Adipose tissue (tissue), 3 donors: ENCODE measurements at places on chromosomes 7 and 10. TPM values are rescaled to one million over a fixed set of nuclear protein-coding genes. Genes with fewer than 3 reads are reported as not detected.

Gene GSTO2
- 0.56 TPM for polyA plus RNA-seq

Gene LDB3
- polyA plus RNA-seq: 1.9 TPM

Gene TCAF2
- polyA plus RNA-seq: 0.94 TPM

Gene TMEM243
- 36.7 TPM for polyA plus RNA-seq
